ENCODE measurements at places on chromosomes 1 and 21. TPM values are rescaled to one million over a fixed set of nuclear protein-coding genes. Genes with fewer than 3 reads are reported as not detected.

The GBP6 gene
- total RNA-seq, result 0.61 TPM

The SPOCD1 gene
- 2.5 TPM for total RNA-seq

The IGFN1 gene
- 0.80 TPM for total RNA-seq

The RAD54L gene
- 9.2 TPM for total RNA-seq

The OR2T3 gene
- total RNA-seq, result not detected

The RGS8 gene
- 0.19 TPM for total RNA-seq

The DNM3 gene
- 2.2 TPM for total RNA-seq

The MYOM3 gene
- total RNA-seq, result 1.5 TPM

The SPRR2G gene
- total RNA-seq, result 0.19 TPM

The LMO4 gene
- 42.5 TPM for total RNA-seq

The KRTAP13-2 gene
- not detected for total RNA-seq

The UTP25 gene
- total RNA-seq, result 6.2 TPM

The CEP350 gene
- 53.3 TPM for total RNA-seq

The C4BPA gene
- total RNA-seq, result 0.09 TPM

The HPDL gene
- 6.8 TPM for total RNA-seq

The PLA2G2F gene
- 0.47 TPM for total RNA-seq

The MX1 gene
- 148 TPM for total RNA-seq

The MIXL1 gene
- total RNA-seq, result 0.09 TPM

The CBR1 gene
- total RNA-seq, result 26.2 TPM

The ARTN gene
- total RNA-seq, result 0.19 TPM

The MSH4 gene
- total RNA-seq, result 0.19 TPM

The GJB3 gene
- 0.66 TPM for total RNA-seq

The CFAP107 gene
- total RNA-seq, result not detected

The PTPRF gene
- total RNA-seq, result 26.0 TPM

The ATF3 gene
- total RNA-seq, result 4.4 TPM

The TFF2 gene
- total RNA-seq, result not detected

The SH2D5 gene
- total RNA-seq, result 0.14 TPM

The FCRLB gene
- total RNA-seq, result 0.28 TPM

The CORT gene
- 0.24 TPM for total RNA-seq

The LIPI gene
- not detected for total RNA-seq

The ADCY10 gene
- total RNA-seq, result 0.09 TPM

The AMY1C gene
- 2.5 TPM for total RNA-seq

The MMP23B gene
- total RNA-seq, result 4.1 TPM

The E2F2 gene
- 28.8 TPM for total RNA-seq

The FAM177B gene
- total RNA-seq, result 0.42 TPM

The DEPDC1 gene
- 15.5 TPM for total RNA-seq

The TIAM1 gene
- total RNA-seq, result 30.5 TPM

Measured in thymus (tissue), 14 donors.